ENCODE measurements at places on chromosomes 3 and 15. TPM values are rescaled to one million over a fixed set of nuclear protein-coding genes. Genes with fewer than 3 reads are reported as not detected.

KY gene
- total RNA-seq, result 0.08 TPM

POU1F1 gene
- not detected for total RNA-seq

FRMD4B gene
- 1.4 TPM for total RNA-seq

PLCL2 gene
- 4.7 TPM for total RNA-seq

DUOXA1 gene
- total RNA-seq, result 0.06 TPM

TUSC7 gene
- total RNA-seq, result not detected

KAT2B gene
- 7.3 TPM for total RNA-seq

TP63 gene
- total RNA-seq, result 0.27 TPM

NEO1 gene
- 30.9 TPM for total RNA-seq

RIOX2 gene
- 31.9 TPM for total RNA-seq

SPTBN5 gene
- 0.25 TPM for total RNA-seq

REC114 gene
- total RNA-seq, result not detected

NSMCE3 gene
- 15.3 TPM for total RNA-seq

HDDC3 gene
- 34.0 TPM for total RNA-seq

SEMA7A gene
- total RNA-seq, result 1.7 TPM

IGSF11 gene
- total RNA-seq, result 4.3 TPM

SPATA12 gene
- total RNA-seq, result 0.62 TPM

SERPINI2 gene
- not detected for total RNA-seq

CHRD gene
- total RNA-seq, result not detected

GP9 gene
- total RNA-seq, result not detected

LIPC gene
- total RNA-seq, result 0.09 TPM

STAC gene
- total RNA-seq, result 2.3 TPM

AGTR1 gene
- 0.72 TPM for total RNA-seq

SH2D7 gene
- total RNA-seq, result not detected

IL17RE gene
- 1.4 TPM for total RNA-seq

SLITRK3 gene
- not detected for total RNA-seq

SAMMSON gene
- not detected for total RNA-seq

Measured in A549 treated with Mapracorat at 1 μM for 4 hours (cell line).